ENCODE measurements at places on chromosomes 1 and 21.
A peak's percentile ranks its signal among the peaks of the same experiment; 100 is the strongest.

DNA sequence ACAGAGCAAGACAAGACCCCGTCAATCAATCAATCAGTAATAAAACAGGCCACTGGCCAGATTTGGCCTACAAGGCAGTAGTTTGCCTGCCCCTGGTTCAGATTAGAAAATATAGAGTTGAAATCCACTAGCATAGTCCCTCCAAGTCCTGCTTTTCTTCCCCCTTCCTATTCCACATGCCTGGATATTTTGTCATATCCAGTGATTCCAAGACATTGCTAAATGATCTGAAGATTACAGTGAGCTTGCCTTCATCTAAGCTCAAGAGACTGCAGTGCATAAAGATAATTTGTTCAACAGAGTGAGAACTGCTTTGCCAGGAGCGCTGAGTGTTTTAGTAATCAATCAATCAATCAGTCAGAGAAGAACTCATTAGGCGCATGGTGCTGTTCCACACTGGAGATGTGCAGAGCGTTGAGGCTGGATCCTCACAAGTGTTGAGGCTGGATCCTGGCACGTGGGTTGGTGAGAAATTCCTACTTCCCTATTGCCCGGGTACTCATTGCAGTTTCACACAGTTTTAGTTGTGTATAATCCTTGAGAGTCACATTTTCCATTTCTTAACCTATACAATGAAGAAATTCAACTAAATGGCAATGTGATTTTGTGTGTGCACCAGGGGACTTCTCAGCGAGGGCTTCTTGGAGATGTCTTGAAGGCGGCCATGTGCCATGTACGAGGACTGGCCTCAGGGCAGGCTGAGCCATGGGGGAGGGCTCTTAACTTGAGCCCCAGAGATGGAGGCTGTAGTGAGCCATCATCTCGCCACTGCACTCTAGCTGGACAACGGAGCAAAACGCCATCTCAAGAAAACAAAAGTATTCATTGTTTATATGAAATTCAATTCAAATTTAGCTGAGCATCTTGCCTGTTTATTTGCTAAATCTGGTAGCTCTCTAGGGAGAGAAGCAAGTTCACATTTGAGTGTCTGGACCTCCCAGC, 76.3 kb downstream of the TOMM20 start:
- no peak for DNase-seq

DNA sequence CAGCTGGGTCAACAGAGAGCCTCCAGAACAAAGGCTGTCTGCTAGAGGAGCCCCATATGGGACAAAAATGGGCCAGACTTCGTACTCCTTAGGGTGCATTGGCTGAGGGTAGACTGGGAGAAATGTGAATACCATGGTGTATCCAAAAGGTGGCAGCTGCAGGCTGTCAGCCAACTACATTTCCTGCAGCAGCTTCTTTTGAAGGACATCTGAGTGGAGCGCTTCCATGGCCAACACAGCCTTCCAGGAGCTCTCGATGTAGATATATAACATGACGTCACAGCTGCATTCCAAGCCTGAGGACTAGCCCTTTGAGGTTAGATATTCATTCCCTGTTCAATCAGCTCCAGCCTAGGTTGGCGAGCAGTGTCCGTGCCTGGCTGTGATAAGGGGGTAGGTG, 107.7 kb downstream of the MAB21L3 start:
- DNase-seq = peak; percentile 16

DNA sequence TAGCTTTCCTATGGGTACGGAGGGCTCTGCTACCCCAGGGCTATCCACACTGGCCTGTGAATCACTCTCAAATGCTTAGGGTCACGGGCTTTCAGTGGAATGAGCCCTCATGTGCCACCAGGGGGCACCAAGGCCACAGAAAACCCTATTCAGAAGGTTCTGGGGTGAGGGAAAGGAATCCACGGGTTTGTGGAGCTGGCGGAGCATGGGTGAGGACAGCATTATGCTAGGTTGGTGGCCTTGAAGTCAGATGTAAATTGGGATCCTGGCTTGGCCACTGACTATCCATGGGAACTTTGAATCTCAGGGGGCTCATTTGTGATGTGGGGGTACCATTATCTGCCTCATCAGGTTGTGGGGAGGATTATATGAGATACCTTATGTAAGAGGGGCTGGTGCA, 5.1 kb upstream of the LAMTOR5 start:
- peak; percentile 3 for DNase-seq

GRCh38 chr1:231776757-231777062, 150.1 kb downstream of the DISC1 start:
- no peak for DNase-seq

GRCh38 chr1:22273686-22274681, 131.1 kb upstream of the WNT4 start:
- DNase-seq = no peak

DNA sequence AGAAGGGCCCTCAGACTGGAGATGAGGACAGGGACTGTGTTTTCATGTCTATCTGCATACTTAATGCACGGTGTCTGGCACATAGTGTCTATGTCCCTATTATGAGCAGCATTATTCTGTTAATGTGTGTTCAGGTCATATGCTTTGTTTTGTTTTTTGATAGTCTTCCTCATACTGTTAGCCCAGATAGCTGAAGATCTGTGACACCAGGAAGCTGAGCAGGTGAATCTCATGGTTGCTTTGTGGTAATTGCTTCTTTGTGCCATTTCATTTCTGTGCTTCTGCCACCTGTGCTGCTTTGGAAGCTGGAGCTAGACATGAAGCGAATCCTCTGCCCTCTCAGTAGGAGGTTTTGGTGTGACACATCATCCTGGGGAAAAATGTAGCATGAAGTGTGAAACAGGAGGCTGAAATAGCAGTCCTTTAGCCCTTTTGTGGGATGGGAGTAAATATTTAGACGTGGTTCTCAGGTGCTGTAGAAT, 15.8 kb downstream of the SMAP2 start:
- no peak for DNase-seq

- no peak for DNase-seq
These were observed 38.4 kb upstream of the AGL start for GRCh38 chr1:99811747-99812146.

- no peak for DNase-seq
These were observed 924 bp upstream of the DDOST start for GRCh38 chr1:20662110-20662475.

GRCh38 chr1:11059968-11060830, at the start of gene SRM:
Gene SRM, minus strand, starts transcription at chr1:11060018. Its CDS starts 75 bp downstream, at chr1:11059943.
- DNase-seq = peak; percentile 91

DNA sequence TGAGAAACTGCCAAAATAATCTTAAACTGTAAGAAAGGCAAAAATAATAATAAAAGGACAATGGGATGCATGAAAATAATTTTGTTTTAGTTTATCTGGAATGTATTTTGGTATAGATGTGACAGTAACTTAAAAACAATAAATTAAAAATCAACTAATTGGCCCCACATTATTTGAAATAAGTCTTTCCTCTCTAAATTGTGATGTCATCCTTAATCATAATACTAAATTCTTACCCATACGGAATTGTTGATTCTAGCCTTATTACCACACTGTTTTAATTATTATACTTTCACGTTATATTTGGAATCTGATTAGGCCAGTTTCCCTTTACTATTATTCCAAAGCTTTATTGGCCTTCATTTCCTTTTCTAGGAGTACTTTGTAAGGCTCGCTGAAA, 7.7 kb downstream of the DESI2 start:
- DNase-seq = no peak

DNA sequence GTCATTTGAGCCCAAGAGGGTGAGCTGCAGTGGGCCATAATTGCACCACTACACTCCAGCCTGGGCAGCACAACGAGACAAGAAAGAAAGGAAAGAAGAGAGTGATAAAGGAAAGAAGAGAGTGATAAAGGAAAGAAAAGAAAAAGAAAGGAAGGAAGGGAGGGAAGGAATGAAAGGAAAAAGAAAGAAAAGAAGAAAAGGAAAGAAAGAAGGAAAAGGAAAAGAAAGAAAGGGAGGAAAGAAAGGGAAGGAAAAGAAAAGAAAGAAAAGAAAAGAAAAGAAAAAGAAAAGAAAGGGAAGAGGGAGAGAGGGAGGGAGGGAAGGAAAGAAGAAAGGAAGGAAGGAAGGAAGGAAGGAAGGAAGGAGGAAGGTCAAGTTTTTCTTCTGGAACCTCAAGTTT, 17.5 kb downstream of the TRIT1 start:
- no peak for DNase-seq

DNA sequence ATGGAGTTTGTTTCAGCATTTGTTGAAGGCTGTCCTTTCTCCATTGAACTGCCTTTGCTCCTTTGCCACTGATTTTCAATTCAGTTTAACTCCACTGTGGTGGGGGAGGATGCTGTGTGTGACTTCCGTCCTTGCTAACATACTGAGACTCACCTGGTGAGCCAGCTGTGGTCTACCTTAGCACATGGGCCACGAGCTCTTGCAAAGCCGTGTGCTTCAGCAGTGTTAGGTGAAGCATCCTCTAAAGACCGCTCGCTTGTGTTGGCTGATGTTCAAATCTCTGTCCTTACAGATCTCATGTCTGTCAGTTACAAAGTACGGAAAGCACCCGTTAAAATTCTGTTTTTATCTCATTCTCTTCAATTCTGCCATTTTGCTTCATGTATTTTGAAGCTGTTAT, 3.6 kb upstream of the SPATC1L start:
- DNase-seq = no peak

DNA sequence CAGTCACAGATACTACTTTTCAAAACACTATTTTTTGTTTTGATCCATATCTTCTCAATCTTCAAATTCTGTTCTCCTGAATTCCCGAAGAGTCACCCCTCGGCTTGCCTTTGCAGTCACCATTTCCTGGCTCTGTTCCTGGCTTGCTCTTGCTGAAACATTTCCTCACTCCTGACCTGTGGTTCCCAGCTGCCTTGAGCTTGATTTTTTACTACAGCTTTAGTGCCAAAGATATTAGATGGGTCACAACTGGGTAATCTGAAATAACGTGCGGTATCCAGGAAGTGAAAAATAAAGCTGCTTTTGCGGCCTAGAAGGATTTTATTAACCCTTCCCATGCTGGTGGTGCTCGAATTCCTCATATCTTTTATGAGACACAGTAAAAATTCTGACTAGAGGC, 318.8 kb downstream of the PCP4 start:
- peak; percentile 10 for DNase-seq

DNA sequence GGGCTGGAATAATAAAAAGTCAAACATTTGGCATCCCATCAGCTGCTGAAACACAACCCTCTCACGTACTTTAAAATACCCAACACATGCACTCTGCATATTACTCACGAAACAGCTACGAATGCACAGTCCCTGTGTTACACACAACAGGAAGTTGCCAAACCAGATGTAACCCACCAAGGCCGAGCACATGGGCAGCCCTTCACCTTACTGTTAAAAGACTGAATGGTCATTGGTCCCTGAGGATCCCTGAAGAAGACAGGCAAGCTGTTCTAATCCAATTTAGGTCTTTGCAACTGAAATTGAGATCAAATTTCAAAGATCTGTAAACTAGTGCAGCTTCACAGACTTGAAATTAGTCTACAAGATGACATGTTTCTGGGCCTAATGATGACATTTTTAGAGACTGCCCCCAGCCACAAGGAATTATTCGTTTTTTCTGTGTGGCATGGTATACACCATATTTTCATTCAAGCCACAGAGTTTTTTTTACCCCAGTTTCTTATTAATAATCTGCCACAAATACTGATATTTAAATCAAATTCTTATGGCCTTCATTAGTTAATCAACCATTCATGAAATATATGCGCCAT, 25.6 kb upstream of the IER5 start:
- no peak for DNase-seq

DNA sequence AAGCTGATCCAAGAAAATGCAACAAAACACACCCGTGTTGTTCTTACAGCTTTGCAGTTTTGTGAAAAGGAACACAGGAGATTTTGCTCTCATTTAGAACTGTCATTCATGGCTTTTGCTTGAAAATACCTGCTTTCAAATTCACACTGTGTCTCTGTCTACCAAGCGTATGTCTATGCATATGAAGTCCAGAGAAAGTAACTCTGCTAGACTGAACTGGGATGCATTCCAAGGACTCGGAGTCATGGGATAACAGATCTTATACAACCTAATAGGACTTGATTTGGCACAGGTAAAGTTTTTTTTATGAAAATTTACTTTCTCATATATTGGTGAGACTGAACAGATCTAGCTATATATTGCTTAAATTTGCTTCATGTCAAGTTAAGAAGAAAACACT, 102.4 kb downstream of the PTGER3 start:
- no peak for DNase-seq

GRCh38 chr1:219574484-219575087, 38.3 kb downstream of the ZC3H11B start:
- DNase-seq = no peak

GRCh38 chr1:4108331-4108730, 208.3 kb upstream of the C1orf174 start:
- DNase-seq = no peak

- peak; percentile 24 for DNase-seq
These were observed 152.0 kb upstream of the GRIK3 start for GRCh38 chr1:37186246-37186756.

DNA sequence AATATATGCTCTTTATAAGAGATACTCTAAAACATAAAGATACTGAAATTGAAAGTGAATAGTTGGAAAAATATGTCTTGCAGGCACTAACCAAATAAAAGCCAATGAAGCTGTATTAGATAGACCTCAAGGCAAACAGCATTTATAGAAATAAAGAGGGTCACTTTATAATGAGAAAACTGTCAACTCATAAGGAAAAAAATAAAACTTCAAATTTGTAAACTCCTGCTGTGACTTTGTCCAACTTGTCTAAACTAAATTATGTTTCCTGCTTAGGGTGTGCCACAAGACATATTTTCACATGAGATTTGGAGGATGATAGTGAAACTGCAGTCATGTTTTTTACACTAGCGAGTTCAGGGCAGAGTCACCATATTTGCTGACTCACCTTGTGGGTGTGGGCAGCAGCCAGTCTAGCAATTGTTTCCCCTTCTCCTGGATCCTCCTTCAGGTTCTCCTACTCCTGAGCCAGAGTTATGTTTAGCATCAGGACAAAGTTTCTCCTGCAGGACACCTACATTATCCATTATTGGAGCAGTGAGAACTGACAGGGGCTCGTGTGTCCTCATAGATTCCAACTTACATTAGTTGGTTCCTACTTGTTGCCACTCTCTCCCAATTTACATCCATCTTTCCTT, 43.8 kb downstream of the CD53 start:
- no peak for DNase-seq

GRCh38 chr1:71228742-71229365, 148.0 kb upstream of the ZRANB2 start:
- no peak for DNase-seq

- no peak for DNase-seq
These were observed 20.7 kb downstream of the CD34 start for GRCh38 chr1:207890136-207890738.

GRCh38 chr1:235009561-235010306, 118.9 kb downstream of the TOMM20 start:
- DNase-seq = no peak

DNA sequence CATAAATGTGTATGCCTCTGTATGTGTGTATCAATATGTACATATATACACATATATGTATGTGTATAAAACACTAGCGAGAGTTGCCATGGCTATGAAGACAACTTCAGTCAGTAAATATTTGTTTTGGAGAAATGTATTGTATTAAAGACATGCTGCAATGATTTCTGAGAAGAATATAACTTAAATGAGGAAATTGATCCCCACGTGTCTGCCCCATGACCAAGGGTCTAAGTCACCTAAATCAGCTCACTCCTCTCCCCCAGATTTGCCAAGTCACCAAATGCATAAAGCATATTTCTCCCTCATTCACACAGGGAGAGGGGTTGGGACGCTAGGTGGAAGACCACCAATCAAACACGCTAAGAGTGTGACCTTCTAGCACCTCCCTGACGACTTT, 58.3 kb upstream of the LYST start:
- no peak for DNase-seq

GRCh38 chr1:160981584-160982411, 27.2 kb upstream of the ITLN2 start:
- no peak for DNase-seq

GRCh38 chr1:175783126-175783722, 39.8 kb upstream of the TNR start:
- DNase-seq = no peak

Measured in DMS153 (cell line).